Fibroblast of lung (primary cell): ENCODE measurements at places on chromosomes 3 and 15. TPM values are rescaled to one million over a fixed set of nuclear protein-coding genes. Genes with fewer than 3 reads are reported as not detected.

DNA sequence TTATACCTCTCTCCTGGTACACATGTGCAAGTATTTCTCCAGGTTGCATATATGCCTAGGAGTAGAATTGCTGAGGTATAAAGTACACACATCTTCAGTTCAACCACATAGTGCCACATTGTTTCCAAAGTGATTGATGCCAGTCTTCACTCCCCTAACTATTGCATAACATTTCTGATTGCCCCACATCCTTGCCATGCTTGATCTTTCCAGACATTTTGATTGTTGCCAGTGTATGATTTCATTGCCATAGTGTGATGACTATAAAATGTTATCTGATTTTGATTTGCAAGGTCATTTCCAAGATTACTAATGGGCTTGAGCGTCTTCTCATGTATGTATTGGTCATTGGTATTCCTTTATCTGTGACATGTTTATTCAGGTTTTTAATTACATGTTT lies 61.1 kb upstream of the MLF1 start:
- no peak for DNase-seq

MRPL46 gene
- total RNA-seq = 13.4 and 13.7 TPM in 2 replicates

AADACL2 gene
- under 0.01 TPM in 1 of 2 replicates, not detected in the other for total RNA-seq

- no peak for DNase-seq
Observed at GRCh38 chr15:96218623-96219455, 111.7 kb upstream of the NR2F2 start.

DGKG gene
- total RNA-seq = 0.51 and 4.8 TPM in 2 replicates

- no peak for DNase-seq
Observed at GRCh38 chr3:133296981-133297380, 102.9 kb upstream of the BFSP2 start.

DNA sequence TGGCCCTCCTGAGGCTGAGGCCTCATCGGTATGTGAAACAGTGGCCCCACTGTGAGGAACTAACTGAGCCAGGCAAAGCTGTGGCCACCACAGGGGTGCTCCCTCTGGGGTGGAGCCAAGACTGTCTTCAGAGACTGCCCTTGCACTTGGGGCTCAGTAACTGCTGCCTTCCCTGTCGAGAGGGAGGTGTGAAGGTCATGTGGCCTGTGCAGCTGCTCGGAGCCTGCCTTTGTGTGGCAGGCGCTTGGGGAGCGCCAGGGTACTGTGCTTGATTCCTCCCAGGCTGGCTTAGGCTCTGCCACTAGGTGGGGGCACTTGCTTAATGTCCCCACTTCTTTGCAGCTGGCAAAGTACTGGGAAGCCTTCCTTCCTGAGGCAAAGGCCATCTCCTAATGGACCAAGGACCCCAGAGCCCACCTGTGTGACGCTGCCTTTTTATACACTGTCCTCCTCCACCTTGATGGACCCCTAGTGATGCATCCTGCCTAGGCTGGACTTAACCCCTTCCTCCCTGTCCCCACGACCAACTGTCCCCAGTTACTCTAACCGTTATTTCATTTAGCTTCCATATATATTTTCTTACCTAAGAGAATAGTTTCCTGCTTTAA lies 14.2 kb upstream of the SNX22 start:
- no peak for DNase-seq

- no peak for DNase-seq
Observed at GRCh38 chr15:81809543-81809942, 236.3 kb downstream of the MEX3B start.

GRCh38 chr3:113773381-113773780 lies 26.5 kb downstream of the ATP6V1A start:
- peak; percentile 78 for DNase-seq
